ENCODE measurements at places on chromosomes 7 and 10.

- peaks cover 7% of the 10 kb centered on the region for H3K4me1 ChIP-seq
- H3K27ac ChIP-seq: no peak overlapping the region
- no peaks in the 10 kb centered on the region for H3K36me3 ChIP-seq
- no peaks in the 10 kb centered on the region for H3K27me3 ChIP-seq
- no peak overlapping the region for H3K4me3 ChIP-seq
- DNase-seq: no peak
Observed at GRCh38 chr7:32476816-32477648, 13.1 kb downstream of the LSM5 start.

- peak; percentile 36 for DNase-seq
- H3K27ac ChIP-seq: peak overlapping the region; percentile 83
- peak overlapping the region; percentile 20 for H3K4me3 ChIP-seq
- H3K27me3 ChIP-seq: no peaks in the 10 kb centered on the region
Observed at GRCh38 chr7:2100278-2101208, 132.2 kb downstream of the MAD1L1 start.

GRCh38 chr10:69976795-69977546, 75.7 kb upstream of the MACROH2A2 start:
- peaks cover 46% of the 10 kb centered on the region for H3K27me3 ChIP-seq
- peaks cover 8% of the 10 kb centered on the region for H3K36me3 ChIP-seq
- H3K4me1 ChIP-seq: no peaks in the 10 kb centered on the region

DNA sequence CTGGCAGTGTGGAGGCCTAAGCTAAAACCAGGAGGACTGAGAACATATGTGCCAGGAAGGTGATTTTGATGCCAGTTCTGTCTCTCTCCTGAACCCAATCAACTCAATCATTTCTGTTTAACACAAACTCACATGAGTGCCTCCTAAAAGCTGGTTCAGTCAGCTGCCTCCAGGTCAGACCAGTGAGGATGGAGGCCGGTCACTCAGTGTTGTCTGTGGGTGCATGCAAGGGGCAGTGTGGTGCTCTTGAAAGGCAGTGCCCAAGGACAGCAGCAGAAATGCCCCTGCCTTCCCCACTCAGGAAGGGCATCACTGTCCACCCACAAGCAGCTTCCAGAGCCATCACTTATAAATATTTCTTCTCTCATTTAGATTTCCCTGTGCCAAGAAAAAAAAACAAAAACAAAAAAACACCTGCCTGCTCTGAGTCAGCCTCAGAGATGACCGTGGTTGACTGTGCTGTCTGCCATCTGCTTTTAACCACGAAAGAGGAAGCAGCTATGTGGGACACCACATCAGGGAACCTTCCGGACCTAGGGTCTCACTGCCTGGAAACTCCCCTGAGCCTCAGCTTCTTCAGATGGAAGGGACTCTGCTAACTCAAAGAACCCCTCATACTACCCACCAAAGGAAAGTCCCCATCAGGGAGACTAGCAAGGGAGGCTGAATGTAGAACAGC, 39.1 kb downstream of the VOPP1 start:
- no peaks in the 10 kb centered on the region for H3K27me3 ChIP-seq
- H3K36me3 ChIP-seq: peaks cover 19% of the 10 kb centered on the region
- peak overlapping the region; percentile 97 for H3K27ac ChIP-seq
- H3K4me3 ChIP-seq: peak overlapping the region; percentile 68

- H3K36me3 ChIP-seq: no peaks in the 10 kb centered on the region
- H3K27ac ChIP-seq: no peak overlapping the region
- no peak overlapping the region for H3K4me3 ChIP-seq
- DNase-seq: no peak
- H3K27me3 ChIP-seq: peaks cover 18% of the 10 kb centered on the region
- no peaks in the 10 kb centered on the region for H3K4me1 ChIP-seq
Observed at GRCh38 chr7:157963526-157963925, 624.1 kb downstream of the PTPRN2 start.

- H3K36me3 ChIP-seq: peaks cover 30% of the 10 kb centered on the region
- DNase-seq: no peak
- H3K27me3 ChIP-seq: no peaks in the 10 kb centered on the region
Observed at GRCh38 chr10:92970301-92971070, 90.1 kb upstream of the CYP26C1 start.

GRCh38 chr10:104104926-104105325, 17.0 kb upstream of the SFR1 start:
- no peaks in the 10 kb centered on the region for H3K27me3 ChIP-seq
- no peaks in the 10 kb centered on the region for H3K36me3 ChIP-seq
- no peak for DNase-seq
- H3K27ac ChIP-seq: no peak overlapping the region

GRCh38 chr7:12572941-12573575, 2.5 kb downstream of the SCIN start:
- H3K27ac ChIP-seq: no peak overlapping the region
- H3K27me3 ChIP-seq: peaks cover 60% of the 10 kb centered on the region
- no peak for DNase-seq

DNA sequence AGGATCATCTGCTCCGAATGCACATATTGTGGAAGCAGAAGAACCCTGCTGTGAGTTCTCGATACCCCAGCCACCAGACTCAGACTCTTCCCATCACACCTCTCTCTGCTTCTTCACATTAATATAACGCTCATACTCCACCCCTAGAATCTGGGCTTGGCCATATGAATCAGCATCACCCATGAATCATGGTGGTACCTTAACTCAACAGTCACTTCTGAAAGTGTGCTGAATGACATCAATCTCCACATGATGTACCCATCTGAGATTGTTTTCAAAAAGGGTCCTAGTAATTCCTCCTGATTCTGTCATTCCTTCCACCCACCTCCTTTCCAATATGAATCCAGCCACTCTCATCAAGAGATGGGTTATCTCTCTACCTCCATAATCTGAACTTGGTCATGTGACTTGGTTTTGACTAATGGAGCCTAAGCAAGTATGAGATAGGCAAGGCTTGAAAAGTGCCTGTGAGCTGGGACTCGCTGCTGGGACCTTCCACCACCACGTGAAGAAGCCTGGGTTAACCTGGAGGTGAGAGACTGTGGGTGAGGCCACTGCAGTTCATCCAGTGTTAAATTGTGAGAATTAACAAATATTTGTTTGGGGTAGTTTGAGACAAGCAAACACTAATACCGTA, 15.4 kb downstream of the YWHAG start:
- peaks cover 63% of the 10 kb centered on the region for H3K36me3 ChIP-seq
- H3K27ac ChIP-seq: no peak overlapping the region
- H3K27me3 ChIP-seq: no peaks in the 10 kb centered on the region
- H3K4me3 ChIP-seq: no peak overlapping the region

- no peaks in the 10 kb centered on the region for H3K36me3 ChIP-seq
- no peaks in the 10 kb centered on the region for H3K27me3 ChIP-seq
- H3K4me3 ChIP-seq: no peak overlapping the region
- H3K4me1 ChIP-seq: peaks cover 8% of the 10 kb centered on the region
- no peak for DNase-seq
Observed at GRCh38 chr7:138864667-138865066, 66.7 kb upstream of the ATP6V0A4 start.

GRCh38 chr7:88278881-88279280, 27.8 kb downstream of the STEAP4 start:
- no peak overlapping the region for H3K4me3 ChIP-seq
- peaks cover 17% of the 10 kb centered on the region for H3K27me3 ChIP-seq

DNA sequence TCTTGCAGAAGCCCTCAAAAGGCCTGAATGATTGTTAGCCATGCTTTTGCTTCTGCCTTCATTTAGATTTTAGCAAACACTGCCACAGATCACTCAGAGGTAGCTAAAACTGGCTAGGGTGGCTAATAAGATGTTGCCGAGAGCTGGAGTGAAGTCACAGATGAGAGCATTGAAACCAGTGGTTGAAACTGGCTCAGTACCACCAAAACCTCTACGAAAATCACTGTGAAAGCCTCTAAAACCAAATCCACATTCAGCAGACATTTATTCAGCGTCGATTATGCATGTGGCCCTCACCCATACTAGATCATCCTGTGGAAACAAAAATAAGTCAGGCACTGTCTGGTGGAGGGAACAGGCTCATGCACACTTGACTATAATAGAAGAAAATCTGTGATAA, 50.8 kb downstream of the PIK3CG start:
- H3K27ac ChIP-seq: no peak overlapping the region
- H3K27me3 ChIP-seq: no peaks in the 10 kb centered on the region
- H3K4me1 ChIP-seq: peaks cover 3% of the 10 kb centered on the region

- no peak for DNase-seq
- no peaks in the 10 kb centered on the region for H3K27me3 ChIP-seq
- H3K36me3 ChIP-seq: peaks cover 4% of the 10 kb centered on the region
Observed at GRCh38 chr10:93437086-93437945, 44.8 kb downstream of the MYOF start.

- H3K4me3 ChIP-seq: no peak overlapping the region
- H3K4me1 ChIP-seq: no peaks in the 10 kb centered on the region
- no peaks in the 10 kb centered on the region for H3K36me3 ChIP-seq
- DNase-seq: peak; percentile 14
Observed at GRCh38 chr7:108114117-108114841, 15.9 kb downstream of the LAMB4 start.

DNA sequence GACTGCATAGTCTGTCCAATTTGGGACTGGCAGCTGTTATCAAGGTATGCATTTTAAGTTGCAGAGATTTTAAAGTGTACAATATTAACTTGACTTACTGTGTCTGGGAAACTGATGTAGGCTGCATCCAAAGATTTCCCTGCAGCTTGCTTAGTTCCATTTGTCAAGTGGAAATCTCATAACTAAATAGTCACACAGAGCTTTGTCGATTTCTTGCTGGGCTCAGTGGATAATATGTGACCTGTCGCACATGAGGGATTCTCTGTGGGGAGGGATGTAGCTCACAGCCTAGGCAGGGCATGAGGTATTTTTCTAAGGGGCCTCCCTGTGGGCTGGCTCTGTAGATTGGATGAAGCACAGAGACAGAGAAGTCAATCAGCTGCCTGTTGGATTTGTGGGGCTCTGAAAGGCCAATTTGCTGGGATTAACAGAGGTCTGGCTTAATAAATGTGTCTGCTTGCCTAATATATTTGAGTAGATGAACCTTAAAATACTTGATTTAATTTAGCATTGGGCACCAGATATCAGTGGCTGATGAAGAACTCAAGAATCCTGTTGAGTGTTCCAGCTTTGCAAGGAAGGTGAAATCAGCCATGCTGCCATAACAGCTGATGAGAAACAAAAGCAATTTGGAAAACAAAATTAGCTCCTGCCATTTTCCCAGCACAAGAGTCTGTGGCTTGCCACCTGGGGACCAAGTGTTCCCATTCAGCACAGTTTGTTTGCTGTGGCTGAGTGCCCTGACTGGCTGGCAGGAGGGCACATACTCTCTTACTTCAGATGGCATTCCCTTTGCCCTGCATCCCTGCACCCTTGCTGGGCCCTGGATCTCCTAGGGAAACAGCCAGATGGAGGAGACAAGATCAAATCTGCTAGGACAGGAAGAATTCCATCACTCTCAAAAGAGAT, 598.5 kb downstream of the SORCS3 start:
- no peak for DNase-seq
- H3K4me1 ChIP-seq: no peaks in the 10 kb centered on the region
- H3K36me3 ChIP-seq: no peaks in the 10 kb centered on the region
- H3K27ac ChIP-seq: no peak overlapping the region
- H3K4me3 ChIP-seq: no peak overlapping the region

GRCh38 chr10:13813550-13813949, 226.8 kb downstream of the PRPF18 start:
- H3K4me3 ChIP-seq: no peak overlapping the region
- no peak for DNase-seq
- no peaks in the 10 kb centered on the region for H3K36me3 ChIP-seq

GRCh38 chr10:71462062-71462935, 65.6 kb downstream of the CDH23 start:
- H3K27ac ChIP-seq: no peak overlapping the region
- H3K4me3 ChIP-seq: no peak overlapping the region
- no peaks in the 10 kb centered on the region for H3K27me3 ChIP-seq
- no peak for DNase-seq
- H3K4me1 ChIP-seq: no peaks in the 10 kb centered on the region
- H3K36me3 ChIP-seq: no peaks in the 10 kb centered on the region

DNA sequence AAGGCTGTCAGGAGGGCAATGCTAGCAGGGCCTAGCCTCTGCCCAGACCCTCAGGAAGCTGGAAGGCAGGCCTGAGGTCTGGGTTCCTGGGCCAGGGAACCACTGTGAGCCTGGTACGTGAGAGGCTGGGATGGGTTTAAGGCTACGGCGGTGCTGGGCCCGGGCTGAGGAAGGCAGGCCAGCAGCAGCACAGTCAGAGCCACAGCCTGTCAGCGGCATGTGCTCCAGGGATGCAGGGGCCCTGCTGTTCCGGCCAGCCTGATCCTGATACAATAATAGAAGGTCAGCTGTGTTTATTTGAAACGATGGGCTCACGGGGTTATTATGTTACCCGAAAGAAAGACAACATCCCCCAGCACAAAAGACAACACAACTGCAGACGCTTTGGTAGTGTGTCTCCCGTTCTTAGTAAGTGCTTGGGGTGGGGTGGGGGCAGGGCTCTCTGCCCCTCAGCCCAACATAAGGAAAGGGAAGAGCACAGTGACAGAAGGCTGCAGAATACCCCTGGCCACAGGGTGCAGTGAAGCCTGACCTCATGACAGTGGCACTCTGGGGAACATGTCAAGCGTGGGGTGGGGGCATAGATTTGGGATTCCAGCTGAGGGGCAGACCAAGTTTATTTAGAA, 95.0 kb downstream of the COL13A1 start:
- no peaks in the 10 kb centered on the region for H3K4me1 ChIP-seq
- H3K36me3 ChIP-seq: no peaks in the 10 kb centered on the region
- H3K27me3 ChIP-seq: no peaks in the 10 kb centered on the region
- no peak overlapping the region for H3K4me3 ChIP-seq
- DNase-seq: no peak
- no peak overlapping the region for H3K27ac ChIP-seq

GRCh38 chr7:42057331-42057730, 179.7 kb downstream of the GLI3 start:
- DNase-seq: no peak
- no peak overlapping the region for H3K27ac ChIP-seq
- no peaks in the 10 kb centered on the region for H3K4me1 ChIP-seq
- H3K36me3 ChIP-seq: no peaks in the 10 kb centered on the region
- no peak overlapping the region for H3K4me3 ChIP-seq

DNA sequence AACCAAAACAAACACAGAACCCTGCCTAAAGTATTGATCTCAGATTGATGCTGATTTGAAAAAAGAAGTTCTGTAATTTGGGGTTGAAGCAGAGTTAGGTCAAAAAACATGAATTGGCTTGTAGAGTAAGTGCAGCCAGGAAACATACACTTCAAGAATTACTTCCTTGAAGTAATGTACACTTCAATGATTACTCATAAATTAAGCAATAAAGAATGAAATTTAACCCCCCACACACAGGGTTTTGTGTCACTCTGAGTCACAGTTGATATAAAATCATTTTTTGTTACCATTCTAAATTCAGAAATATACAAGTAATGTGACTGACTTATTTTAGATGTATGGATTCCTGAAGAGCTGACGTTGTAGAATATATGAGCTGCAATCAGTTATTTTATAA, 622.2 kb downstream of the POM121L12 start:
- H3K4me3 ChIP-seq: no peak overlapping the region
- H3K4me1 ChIP-seq: no peaks in the 10 kb centered on the region
- H3K36me3 ChIP-seq: no peaks in the 10 kb centered on the region
- no peaks in the 10 kb centered on the region for H3K27me3 ChIP-seq
- no peak for DNase-seq

- no peaks in the 10 kb centered on the region for H3K4me1 ChIP-seq
- no peak overlapping the region for H3K4me3 ChIP-seq
- no peak overlapping the region for H3K27ac ChIP-seq
Observed at GRCh38 chr10:107356396-107356795, 191.9 kb upstream of the SORCS1 start.

Measured in activated naive CD8-positive, alpha-beta T cell treated with anti-CD3 and anti-CD28 coated beads for 36 hours (primary cell).